ENCODE measurements at places on chromosomes 5 and 9.

DNA sequence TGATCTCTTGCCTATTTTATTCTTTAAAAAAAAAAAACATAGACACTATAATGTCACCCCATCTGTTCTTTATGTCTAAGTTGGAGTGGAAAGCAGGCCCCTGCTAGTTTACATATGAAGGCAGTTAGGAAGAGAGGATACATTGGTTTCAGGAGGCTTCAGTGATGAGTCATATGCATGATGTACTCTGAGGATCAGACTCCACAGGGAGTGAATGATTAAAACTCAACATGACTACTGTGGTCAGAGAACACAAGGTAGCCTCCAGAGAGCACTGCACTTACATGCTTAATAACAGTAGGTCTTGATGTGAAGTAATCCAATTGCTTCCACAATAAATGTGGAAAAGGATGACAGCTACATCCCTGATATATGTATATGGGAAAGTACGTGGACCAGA is 22.7 kb upstream of the FSTL4 start:
- DNase-seq = peak; percentile 12

DNA sequence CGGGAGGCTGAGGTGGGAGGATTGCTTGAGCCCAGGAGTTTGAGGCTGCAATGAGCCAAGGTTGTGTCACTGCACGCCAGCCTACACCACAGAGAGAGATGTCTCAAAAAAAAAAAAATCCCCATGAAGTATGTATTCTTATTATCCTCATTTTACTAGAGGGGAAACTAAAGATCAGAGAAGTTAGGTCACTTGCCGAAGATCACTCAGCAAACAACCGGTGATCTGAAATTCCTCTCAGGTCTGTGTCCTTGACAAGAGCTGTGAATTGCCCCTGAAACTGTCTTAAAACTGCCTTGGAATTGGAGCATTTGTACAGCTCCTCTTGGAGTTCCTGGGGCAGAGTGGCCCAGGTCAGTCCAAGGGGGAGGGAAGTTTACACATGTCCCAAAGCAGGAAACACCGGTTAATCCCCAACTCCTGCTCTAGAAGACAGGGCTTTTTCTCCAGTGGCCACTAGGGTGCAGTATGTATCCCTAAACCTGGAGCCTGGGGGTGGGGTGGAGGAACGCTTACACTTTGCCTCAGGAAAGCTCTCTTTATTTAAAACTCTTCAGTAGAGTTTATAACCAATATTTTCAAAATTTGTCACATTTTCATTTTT is 27.6 kb downstream of the AQP7 start:
- DNase-seq = peak; percentile 77

DNA sequence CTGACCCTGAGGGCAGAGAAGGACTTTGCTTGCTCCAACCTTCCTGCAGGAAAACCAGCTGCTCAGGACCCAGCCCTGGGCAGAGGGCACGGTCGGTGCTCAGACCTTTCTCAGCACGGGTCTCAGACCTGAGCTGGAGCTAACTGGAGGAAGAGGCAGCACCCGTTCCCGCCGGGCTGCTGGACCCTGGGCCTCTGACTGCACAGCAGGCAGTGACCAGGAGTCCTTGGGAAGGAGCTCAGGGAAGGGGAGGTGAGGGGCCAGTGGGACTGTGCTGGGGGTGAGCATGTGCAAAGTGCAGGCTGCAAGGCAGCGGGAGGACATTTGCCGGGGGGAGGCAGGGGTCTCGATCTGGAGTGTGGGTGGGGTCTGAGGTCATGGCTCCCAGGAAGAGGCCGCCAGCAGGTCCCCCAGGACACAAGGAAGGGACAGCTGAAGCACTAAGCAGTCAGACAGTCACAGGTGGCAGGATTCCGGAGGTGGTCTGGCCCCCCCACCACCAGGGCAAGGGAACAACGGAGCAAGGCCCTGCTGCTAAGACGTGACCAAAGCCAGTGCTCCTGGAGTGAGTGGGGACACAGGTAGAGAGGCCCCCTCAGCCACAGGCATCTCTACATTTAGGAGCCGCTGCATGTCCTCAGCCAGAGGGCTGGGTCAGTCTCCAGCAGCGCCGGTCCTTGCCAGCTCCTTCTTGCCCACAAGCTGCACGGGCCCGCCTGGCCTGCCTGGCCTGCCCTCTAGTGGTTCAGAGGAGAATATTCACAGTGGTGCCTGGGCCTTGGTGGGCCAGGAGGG is 4.8 kb upstream of the DPM2 start:
- DNase-seq = peak; percentile 33

GRCh38 chr5:66967826-66968262 is 228.8 kb downstream of the CD180 start:
- DNase-seq = no peak

DNA sequence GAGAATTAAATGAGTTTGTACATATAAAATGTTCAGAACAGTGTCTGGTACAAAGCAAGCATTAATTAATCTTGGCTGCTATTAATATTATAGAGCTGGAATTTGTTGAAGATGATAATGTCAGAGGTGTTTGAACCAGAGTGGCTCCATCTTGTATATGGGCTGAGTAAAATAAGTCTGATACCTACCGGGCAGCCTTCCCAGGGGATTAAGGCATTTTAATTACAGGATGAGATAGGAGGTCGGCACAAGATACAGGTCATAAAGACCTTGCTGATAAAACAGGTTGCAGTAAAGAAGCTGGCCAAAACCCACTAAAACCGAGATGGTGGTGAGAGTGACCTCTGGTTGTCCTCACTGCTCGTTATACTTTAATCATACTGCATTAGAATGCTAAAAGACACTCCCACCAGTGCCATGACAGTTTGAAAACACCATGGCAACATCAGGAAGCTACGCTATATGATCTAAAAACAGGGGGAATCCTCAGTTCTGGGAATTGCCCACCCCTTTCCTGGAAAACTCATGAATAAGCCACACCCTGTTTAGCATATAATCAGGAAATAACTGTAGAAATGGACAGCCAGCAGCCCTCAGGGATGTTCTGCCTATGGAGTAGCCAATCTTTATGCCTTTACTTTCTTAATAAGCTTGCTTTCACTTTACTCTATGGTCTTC is 90.2 kb downstream of the PLK2 start:
- DNase-seq = no peak

- no peak for DNase-seq
Measured at GRCh38 chr5:932628-933250, 40.1 kb downstream of the TRIP13 start.

GRCh38 chr9:124514125-124514524 is 6.9 kb upstream of the NR5A1 start:
- DNase-seq = no peak

GRCh38 chr5:5315068-5315980 is 107.2 kb upstream of the ICE1 start:
- DNase-seq = no peak

GRCh38 chr9:95175523-95175922 is 142.0 kb downstream of the FANCC start:
- no peak for DNase-seq

DNA sequence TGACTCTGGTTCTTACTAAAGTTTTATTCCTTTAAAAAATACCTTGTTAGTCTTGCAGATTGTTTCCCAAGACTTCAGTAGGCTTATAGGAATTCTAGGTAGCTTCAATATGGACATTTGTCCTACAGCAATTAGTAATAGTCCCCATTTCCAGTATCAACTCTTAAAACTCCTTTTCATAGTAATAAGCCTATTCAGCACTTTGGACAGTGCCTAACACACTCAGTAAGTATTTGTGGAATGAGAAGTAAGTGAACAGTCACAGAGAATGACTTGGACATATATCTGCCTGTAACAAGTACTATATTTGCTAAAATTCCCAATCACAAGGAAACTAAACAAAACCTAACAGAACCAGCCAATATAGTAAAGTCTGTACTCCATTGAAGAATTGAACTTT is 1291.8 kb upstream of the DMAC1 start:
- no peak for DNase-seq

- DNase-seq = no peak
Measured at GRCh38 chr9:125603478-125604021, 103.5 kb downstream of the MAPKAP1 start.

DNA sequence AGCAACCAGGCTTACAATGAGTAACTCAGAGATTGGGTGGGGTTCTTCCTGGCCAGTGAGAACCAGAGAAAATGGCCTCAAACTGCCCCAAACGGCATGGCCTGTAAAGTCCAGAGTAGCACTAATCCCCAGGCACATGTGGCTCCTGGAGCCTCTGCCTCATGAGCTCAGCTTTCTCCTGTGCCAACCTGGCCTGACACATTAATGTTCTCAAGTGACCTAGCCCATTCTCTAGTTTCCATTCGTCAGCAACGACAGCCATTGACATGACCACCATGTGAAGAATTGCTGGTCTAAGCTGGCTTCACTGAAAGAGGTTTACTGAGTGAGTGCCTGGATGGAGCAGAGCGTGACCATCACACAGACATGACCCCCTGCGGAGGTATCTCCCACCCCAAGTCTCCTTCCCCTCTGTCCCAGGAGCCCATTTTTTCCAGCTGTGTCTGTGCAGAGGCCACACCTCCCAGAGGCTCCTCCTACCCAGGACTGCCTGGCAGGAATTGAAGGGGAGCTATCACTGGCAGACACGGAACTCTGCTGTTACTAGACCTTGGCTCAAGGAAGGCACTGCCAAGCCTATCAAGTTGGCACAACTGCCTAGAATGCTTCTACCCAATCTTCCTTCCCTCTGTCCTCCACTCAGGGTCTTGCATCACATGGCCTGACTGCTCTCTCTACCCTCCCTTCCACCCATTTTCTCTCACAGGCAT is 59.0 kb upstream of the BOD1 start:
- no peak for DNase-seq

GRCh38 chr5:139872052-139872766 is 76.6 kb downstream of the PSD2 start:
- DNase-seq = no peak

DNA sequence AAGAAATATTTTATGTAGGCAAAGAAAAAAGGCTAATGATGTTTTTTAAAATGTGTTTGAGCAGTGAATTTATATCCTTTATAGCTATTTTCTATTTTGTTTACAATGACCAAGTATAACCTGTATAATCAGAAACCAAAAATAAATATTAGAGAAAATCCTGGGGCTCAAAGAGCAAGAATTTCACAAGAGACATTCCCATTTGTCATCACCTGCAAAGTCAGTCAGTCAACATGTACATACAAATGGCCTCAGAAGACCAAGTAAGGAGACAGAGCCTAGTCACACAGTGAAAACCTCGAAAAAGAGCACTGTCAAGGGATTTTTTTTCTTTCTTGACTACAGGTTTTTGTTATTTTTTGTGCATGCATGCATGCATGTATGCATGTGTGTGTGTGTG is 231.4 kb downstream of the GLIS3 start:
- no peak for DNase-seq

DNA sequence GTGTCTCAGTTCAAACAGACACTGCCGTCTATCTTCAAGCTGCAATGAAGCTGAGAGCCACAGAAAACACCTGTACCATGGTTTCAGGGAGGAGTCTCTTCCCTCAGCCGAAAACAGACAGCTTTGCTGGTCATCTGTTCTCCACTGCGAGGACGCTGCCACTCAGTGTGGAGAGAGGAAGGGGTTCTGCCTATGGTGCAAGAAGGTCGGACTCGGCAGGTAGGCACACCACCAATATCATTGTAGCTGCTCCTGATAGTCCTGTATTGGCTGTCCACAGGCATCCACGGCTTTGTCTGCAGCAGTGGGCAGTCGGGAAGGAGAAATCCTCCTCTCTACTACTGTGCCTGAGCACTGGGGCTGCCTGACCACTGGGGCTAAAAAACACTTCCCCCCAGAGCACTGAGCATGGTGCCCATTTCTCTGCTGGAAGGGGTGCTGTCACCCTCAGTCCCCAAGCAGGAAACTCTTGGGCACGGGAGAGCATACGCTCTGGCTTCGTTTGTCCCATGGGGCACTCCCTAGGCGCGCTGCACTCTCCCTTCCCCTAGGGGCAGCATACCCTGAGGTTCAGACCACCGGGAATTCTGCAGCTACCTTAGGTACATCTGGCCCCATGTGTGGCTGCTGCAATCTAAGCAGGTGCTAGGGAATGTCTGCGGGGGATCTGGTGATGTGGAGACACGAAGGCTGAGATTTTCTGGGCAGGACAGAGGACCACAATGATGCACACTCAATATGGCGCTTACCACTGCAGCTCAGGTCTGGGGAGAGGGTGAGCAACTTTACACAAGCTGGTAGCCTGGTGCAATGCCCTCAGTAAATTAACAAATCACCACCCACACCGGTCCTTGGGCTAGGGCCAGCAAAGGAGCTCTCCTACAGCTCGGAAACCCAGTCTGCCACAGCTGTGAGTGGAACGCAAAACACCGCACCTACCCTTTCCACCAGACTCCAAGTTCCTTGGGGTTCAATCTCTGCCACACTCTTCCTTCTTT is 880.9 kb upstream of the SEMA6A start:
- DNase-seq = no peak

DNA sequence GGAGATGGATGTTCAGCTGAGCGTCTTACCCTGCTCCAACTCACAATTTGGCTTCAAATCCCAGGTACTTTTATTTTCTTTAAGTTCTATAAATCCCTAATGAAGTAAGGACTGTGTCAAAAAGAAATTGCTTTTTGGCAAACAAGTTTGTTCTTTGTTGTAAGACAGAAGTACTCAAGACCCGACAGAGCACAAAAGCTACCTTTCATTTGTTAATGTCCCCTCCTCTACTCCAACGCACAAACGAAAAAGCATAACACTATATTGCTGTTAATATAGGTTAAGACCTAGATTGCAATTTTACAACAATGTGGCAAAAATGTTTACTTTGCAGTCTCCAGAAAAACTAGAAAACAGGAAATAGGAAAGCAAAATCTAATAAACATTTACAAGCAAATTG is 595.4 kb upstream of the DMAC1 start:
- no peak for DNase-seq

GRCh38 chr9:116904165-116904564 is 217.1 kb downstream of the TRIM32 start:
- DNase-seq = no peak

DNA sequence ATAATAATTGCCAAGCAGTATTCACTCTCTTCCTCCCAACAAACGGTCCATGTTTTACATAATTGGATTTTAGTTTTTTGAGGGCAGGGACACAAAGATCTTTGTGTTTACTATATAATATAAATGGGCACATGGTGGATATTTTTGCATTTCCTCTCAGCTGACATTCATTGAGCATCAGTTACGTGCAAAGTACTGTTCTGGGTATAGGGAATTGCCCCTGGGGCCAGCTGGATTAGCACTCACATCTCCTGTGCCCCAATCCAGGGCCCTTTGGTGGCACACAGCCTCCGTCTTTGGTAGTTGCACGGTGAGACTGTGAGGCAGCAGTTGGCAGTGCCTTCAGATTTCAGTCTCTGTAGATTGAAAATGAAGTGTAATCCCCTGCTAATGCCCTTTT is 1.6 kb downstream of the TDRD7 start:
- no peak for DNase-seq

DNA sequence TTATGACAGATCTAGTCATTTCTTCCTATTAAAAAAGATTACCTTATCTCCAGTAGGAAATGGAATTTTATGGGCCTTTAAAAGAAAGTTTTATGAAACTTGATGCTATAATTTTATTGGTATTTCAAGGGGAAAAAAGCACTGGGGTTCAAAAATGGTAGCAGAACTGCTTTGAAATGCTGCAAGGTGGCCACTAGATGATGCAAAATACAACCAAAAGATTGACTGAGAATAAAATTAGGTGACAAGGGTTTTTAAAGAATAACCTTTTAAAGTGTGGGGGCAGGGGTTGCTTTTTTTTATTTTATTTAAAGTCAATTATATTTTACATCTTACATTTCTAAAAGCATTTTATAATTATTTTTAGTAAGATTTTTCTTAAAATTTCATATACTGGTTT is 61.7 kb downstream of the KLF9 start:
- DNase-seq = no peak

- DNase-seq = no peak
Measured at GRCh38 chr5:6859023-6859422, 145.8 kb downstream of the TENT4A start.

Data from NCI-H446 (cell line).